ENCODE measurements at places on chromosomes 11 and 22.

GRCh38 chr11:114959953-114960505 is 281.7 kb downstream of the NXPE2 start:
- no peak for DNase-seq

- DNase-seq: no peak
These were observed 1298.0 kb upstream of the RAG2 start for GRCh38 chr11:37896016-37896415.

GRCh38 chr11:57417056-57417455 is 9.9 kb downstream of the SLC43A3 start:
- DNase-seq: no peak

DNA sequence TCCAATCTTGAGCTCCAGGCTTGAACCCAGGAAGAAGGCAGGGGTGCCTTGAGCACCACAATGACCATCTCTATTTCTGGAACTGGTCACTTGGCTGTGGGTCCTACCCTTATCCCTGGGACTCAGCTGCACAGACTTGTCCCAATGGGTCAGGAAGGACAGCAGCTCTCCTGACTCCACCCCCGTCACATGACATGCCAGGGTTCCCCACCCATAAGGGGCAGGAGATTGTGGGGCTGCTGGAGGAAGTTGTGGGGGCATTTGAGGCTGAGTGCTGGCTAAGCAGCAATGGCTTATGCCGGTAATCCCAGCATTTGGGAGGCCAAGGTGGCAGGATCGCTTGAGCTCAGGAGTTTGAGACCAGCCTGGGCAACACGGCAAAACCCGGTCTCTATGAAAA is 56.2 kb downstream of the NFAM1 start:
- no peak for DNase-seq

DNA sequence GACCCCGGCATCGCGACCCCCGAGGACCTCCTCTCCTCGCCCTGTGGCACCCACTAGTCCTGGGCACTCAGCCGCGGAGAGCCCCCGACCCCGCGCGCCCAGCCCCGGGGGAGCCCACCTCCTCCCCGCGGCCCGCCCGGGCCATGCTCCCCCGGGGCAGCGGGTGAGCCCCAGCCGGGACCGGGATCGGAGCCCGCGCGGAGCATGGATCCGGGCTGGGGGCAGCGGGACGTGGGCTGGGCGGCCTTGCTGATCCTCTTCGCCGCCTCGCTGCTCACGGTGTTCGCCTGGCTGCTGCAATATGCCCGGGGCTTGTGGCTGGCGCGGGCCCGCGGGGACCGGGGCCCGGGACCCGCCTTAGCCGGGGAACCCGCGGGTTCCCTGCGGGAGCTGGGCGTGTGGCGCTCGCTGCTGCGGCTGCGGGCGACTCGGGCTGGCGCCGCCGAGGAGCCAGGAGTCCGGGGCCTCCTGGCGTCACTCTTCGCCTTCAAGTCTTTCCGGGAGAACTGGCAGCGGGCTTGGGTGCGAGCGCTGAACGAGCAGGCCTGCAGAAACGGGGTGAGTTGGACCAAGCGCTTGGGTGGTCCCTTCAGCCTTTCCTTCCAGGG is 498 bp downstream of the C2CD2L start:
- no peak for DNase-seq

- DNase-seq: no peak
These were observed 99.0 kb upstream of the LARGE1 start for GRCh38 chr22:34019190-34019845.

DNA sequence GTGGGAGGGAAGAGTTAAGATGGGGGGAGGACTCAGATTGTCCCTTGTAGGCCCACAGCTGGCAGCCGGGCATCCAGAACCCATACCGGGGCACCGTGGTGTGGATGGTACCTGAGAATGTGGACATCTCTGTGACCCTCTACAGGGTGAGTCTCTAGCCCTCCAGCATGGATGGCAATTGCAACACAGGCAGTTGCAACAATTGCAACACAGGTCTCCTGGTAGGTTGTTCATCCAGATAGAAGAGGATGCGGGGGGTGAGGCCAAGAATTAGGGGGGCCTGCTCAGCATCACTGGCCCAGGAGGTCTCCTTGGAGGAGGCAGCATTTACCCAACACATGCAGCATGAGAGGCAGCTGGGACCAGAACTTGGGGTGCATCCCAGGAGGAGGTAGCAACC is 3.4 kb downstream of the EHBP1L1 start:
- no peak for DNase-seq

GRCh38 chr11:48000432-48000831 is 20.1 kb downstream of the PTPRJ start:
- no peak for DNase-seq

- no peak for DNase-seq
These were observed 5.0 kb downstream of the INCENP start for GRCh38 chr11:62128835-62129234.

DNA sequence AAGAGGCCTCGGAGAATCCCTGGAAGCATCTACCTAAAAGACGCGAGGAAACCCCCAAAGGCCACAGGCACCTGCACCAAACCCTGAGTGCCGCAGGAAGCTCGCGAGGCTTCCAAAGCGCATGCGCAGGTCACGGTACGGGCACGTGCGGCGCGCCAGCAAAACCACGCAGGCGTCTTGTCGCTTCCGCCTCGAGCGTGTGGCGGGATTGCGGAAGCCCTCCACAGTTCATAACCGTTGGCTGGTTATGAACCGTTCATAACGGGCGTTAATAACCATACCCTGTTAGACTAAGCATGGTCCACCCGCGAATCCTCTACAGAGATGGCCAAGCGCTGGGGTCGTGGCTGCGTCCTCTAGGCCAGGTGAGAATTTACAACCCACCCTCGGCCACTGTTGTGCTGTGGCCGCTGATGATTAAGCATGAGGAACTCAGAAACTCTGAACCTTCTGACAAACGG is 46.4 kb downstream of the MORC2 start:
- DNase-seq: peak; percentile 89

DNA sequence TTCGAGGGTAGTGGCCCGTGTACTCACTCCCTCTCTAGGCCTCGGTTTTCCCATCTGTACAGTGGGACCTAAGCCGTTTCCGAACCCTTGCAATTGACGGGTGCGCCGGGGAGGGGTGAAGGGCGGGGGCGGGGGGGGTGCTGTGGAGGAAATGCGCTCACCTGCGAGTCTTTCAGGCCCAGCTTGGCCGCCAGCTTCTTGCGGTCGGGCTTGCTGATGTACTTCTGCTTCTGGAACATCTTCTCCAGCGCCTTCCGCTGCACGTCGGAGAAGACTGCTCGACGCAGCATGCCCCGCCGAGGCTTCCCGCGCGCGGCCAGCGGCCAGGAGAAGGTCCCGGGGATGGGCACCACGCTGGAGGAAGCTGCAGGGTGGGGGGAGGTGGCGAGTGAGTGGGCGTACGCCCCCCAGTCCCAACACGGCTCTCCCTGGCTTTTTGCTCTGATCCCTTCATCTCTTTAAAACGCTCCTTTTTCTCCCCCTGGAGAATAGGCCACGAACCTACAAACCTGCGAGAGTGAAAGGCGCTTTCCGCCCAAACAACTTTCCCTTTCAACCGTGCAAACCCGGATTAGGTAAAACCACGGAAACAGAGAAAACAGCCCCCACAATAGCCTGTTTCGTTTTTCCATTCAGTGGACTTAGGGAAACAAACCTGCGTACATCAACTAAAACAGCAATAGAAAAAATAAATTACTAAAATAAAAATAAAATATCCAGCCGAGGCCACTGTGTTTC is 3.2 kb downstream of the DBX1 start:
- DNase-seq: peak; percentile 36

GRCh38 chr11:33248416-33248971 is 8.7 kb upstream of the HIPK3 start:
- no peak for DNase-seq

DNA sequence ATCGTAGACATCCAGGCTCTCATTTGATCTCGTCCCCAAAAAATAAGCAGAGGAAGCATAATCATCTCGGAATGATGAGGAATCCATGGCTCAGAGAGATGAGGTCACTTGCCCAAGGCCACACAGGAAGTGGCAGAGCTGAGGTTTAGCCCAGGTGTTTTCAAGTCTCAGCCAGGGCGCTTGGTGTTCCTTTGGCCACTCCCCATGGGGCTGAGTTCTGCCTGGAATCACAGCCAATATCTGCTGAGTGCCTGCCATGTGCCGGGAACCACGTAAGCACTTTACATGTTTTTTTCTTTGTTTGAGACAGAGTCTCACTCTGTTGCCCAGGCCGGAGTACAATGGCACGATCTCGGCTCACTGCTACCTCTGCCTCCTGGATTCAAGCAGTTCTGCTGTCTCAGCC is 29.5 kb upstream of the MYH9 start:
- DNase-seq: no peak

DNA sequence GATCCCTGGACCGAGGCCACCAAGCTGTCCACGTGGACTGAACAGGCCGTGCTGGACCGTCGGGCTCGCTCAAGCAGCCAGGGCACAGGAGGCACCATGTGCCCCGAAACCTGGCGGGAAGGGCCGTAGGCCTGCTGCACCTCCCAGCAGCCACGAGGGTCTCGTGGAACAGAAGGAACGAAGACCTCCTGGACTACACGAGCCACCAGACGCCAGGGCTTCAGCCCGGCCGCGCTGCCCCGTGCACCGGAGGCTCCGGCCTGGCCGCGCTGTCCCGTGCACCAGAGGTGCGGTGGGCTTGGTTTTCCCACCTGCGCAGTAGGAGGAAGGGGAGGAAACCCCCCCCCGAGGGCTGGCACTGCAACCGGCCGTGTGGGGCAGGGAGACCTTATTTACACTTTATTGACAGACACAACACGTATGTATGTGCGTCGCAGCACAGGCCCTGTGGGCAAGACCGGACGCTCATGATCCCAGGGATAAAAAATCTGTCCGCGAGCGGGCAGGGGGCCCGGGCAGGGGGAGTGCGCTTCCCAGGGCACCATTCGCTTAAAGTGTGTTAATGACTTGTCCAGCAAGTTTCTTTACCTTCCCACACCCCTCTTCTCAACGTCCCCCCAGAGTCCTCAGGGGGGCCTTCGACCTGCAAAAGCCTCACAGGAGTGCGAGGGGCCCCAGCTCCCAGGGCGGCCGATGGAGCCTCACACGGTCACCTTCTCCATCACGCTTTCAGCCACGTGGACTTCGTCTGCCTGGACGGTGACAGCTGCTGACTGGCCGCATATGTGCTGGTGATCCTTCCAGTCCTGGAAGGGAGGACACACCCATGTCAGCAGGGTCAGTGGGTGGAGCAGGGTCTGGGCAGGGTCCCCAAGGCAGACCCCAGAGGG is 7.0 kb downstream of the DRD4 start:
- no peak for DNase-seq

- DNase-seq: no peak
These were observed 42.7 kb upstream of the NRIP3 start for GRCh38 chr11:9046481-9046880.

DNA sequence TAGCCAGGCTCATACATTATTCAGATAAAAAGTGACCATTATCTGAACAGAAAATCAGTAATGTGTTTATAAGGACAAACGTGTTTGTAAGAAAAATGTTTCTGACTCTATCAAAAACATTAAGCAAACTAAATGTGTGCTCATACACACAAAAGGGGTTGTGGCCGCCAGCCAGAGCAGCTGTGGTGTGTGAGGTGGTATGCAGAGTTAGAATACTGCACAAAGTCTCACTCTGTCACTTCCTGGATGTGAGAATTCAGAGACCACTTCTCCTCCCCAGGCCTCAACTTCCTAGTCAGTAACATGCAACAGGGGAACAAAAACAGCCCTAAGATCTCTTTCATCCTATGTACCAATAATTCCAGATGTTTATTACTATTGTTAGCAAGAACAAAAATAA is 9.4 kb downstream of the OR5B21 start:
- peak; percentile 29 for DNase-seq

GRCh38 chr11:111521135-111521534 is 6.6 kb downstream of the HOATZ start:
- no peak for DNase-seq

DNA sequence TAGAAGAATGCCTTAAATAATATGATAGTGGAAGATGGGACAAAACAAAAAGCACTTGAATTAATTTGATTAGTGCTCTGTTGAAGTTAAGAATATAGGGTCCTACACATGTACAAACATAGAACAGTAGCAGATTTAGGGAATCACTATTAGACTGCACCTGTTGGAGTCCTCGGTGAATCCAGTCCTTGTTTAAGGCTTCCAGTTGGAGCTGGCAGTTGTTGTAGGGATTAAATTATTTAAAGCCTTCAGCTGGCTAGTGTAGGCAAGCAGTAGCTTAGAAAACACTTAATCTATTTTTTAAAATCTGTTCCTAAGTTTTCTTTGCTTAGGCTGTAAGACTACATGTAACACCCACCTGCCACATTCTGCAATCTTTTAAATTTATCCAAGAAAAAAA is 24.5 kb upstream of the CSTF3 start:
- no peak for DNase-seq

DNA sequence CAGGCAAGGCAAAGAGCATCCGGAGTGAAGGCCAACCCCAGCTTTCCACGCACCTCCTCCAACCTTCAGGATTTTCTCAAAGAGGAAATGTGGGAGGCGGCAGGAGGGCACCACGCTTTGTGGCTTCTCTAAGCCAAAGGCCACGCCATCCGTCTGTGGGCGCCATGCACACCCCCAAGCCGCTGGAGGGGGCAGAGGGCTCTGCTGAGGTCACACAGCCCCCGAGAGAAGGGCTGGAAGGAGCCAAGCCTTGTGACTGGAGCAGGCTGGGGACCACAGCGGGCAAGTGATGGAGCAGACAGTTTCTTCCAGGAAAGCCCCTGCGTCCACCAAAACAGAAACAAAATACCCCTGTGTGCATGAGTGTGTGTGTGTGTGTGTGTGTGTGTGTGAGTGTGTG is 527.4 kb downstream of the BRD1 start:
- peak; percentile 5 for DNase-seq

DNA sequence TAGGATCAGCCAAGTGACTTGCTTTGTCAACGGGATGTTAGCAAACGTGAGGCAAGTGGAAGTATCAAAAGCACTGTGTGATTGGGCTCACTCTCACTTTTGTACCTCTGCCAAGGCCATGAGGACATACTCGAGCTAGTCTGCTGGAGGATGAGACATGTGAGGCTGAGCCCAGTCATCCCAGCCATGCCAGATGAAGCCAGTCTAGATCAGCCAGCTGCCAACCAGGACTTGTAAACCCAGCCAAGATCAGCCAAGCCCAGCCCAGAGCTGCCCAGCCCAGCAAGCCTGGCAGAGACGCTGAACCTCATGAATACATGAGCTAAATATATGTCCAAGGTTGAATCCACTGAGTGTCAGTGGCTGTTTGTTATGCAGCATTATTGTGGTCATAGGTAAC is 369.7 kb downstream of the MN1 start:
- no peak for DNase-seq

All from stimulated activated CD8-positive, alpha-beta memory T cell treated with anti-CD3 and anti-CD28 coated beads, Interleukin-4, amount 100 ng/mL, for 48 hours (primary cell).